Upper lobe of right lung (tissue), 1 donor: ENCODE measurements at places on chromosomes 2 and 18. TPM values are rescaled to one million over a fixed set of nuclear protein-coding genes. Genes with fewer than 3 reads are reported as not detected.
A peak's percentile ranks its signal among the peaks of the same experiment; 100 is the strongest.

GRCh38 chr18:74489676-74490075, 6.5 kb upstream of the CNDP2 start:
- no peaks in the 10 kb centered on the region for H3K36me3 ChIP-seq
- no peak overlapping the region for H3K27ac ChIP-seq
- no peaks in the 10 kb centered on the region for H3K27me3 ChIP-seq
- no peak overlapping the region for H3K4me3 ChIP-seq
- no peaks in the 10 kb centered on the region for H3K4me1 ChIP-seq
- DNase-seq, result no peak

- no peaks in the 10 kb centered on the region for H3K27me3 ChIP-seq
- no peak overlapping the region for H3K27ac ChIP-seq
- peaks cover 6% of the 10 kb centered on the region for H3K4me1 ChIP-seq
- no peaks in the 10 kb centered on the region for H3K36me3 ChIP-seq
- DNase-seq, result no peak
These were observed 10.6 kb upstream of the HNRNPLL start for GRCh38 chr2:38613126-38613848.

DNA sequence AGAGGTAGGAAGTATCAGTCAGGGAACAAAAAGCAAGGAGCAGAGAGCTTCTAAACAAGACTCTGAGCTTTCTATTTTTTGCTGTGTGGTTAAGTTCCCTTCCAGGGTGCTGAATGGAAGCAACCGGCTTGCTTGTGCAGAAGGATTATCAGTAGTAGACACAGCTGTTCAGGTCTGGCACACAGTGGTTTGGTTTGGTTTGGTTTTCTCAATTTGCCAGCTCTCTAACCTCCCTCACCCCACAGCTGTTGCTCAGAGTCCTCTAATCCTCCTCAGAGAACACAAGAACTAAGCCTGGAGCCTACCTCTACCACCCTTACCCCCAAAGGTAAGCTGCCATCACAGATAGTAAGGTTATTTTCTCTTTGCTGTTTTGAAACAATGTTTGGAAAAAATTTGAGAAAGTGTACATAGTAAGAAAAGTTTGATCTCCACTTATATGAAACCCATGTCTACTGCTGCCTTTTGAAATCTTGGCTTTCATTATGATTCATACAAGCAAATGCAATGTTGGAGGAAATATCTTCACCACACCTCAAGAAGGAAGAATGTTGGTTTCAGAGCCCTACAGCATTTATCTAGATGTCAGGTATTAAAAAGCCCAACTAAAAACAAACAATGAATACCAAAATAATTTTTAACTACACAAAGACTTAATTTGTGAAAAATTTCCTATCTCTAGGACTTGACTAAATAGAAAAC, 255.3 kb downstream of the NR4A2 start:
- no peak for DNase-seq
- H3K4me3 ChIP-seq, result no peak overlapping the region
- H3K4me1 ChIP-seq, result no peaks in the 10 kb centered on the region

DNA sequence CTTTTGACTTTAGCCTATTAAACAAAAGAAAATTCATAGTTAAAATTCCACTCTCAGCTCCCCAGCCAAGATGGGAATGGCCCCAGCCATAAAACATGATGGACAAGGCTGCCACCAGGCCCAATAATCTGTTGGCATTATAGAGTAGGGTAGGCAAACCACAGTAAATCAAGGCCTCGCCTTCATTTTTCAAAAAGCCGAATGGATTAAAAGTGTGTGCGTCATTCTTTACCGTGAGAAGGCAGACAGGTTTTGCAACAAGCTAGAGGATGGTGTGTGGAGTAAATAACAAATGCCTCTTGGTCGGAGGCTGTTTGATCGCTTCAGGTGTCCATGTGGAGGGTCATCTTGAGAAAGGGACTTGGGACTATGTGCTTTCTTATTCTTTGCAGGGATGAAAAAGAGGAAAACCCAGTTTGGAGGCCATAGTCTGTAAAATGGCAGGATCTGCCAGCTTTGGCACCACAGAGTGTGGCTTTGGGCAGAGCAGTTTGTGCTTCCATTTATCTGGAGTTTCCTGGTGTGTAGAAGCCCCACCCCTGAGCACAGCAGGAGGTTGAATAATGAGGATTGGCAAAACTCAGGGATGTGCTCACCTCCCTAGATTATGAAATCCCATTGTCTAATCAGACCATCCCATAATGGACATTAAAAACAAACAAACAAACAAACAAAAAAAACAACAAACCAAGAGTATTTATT, 57.1 kb upstream of the ITGB6 start:
- no peaks in the 10 kb centered on the region for H3K36me3 ChIP-seq
- DNase-seq, result no peak

DNA sequence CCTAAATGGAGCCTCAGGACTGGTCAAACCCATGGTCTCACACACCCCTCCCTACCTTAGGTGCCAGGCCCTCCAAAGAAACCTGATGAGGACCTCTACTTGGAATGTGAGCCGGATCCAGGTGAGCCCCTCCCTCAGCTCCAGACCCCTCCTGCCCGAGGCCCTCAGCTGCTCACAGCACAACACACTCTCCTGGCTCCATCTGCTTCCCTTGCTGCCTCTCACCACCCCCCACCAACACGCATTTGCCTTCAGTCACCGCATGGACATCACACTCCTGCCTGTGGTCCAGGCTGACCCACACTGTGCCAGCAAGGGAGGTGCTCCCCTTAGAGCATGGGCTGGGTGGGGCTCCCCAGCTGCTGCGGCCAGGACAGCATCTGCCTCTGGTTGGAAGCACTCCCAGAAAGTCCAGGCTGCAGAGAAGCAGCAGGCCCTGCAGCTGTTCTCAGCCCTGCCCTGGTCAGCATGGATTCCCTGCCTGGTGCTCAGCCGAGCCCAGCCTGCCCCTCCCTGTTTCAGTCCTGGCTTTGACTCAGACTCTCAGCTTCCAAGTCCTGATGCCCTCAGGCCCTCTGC, 15.1 kb downstream of the SH2D6 start:
- no peaks in the 10 kb centered on the region for H3K27me3 ChIP-seq
- H3K4me3 ChIP-seq, result no peak overlapping the region
- peak; percentile 75 for DNase-seq
- peaks cover 32% of the 10 kb centered on the region for H3K4me1 ChIP-seq
- H3K27ac ChIP-seq, result peak overlapping the region; percentile 33
- H3K36me3 ChIP-seq, result no peaks in the 10 kb centered on the region

The CTDP1 gene
- 23.0 TPM for total RNA-seq

The STRN gene
- 33.1 TPM for total RNA-seq

GRCh38 chr2:42089340-42089925, 41.6 kb downstream of the PKDCC start:
- peak; percentile 86 for DNase-seq
- peaks cover 24% of the 10 kb centered on the region for H3K4me1 ChIP-seq
- no peaks in the 10 kb centered on the region for H3K27me3 ChIP-seq
- no peak overlapping the region for H3K4me3 ChIP-seq

The ZNF385B gene
- 62.3 TPM for total RNA-seq

GRCh38 chr2:207768168-207768865, 1.4 kb downstream of the FZD5 start:
- H3K4me3 ChIP-seq, result peak overlapping the region; percentile 63
- DNase-seq, result peak; percentile 78
- H3K36me3 ChIP-seq, result peaks cover 15% of the 10 kb centered on the region

- H3K36me3 ChIP-seq, result peaks cover 18% of the 10 kb centered on the region
- no peak overlapping the region for H3K27ac ChIP-seq
- DNase-seq, result no peak
- H3K27me3 ChIP-seq, result no peaks in the 10 kb centered on the region
These were observed 147.9 kb downstream of the MGAT5 start for GRCh38 chr2:134401789-134402188.

DNA sequence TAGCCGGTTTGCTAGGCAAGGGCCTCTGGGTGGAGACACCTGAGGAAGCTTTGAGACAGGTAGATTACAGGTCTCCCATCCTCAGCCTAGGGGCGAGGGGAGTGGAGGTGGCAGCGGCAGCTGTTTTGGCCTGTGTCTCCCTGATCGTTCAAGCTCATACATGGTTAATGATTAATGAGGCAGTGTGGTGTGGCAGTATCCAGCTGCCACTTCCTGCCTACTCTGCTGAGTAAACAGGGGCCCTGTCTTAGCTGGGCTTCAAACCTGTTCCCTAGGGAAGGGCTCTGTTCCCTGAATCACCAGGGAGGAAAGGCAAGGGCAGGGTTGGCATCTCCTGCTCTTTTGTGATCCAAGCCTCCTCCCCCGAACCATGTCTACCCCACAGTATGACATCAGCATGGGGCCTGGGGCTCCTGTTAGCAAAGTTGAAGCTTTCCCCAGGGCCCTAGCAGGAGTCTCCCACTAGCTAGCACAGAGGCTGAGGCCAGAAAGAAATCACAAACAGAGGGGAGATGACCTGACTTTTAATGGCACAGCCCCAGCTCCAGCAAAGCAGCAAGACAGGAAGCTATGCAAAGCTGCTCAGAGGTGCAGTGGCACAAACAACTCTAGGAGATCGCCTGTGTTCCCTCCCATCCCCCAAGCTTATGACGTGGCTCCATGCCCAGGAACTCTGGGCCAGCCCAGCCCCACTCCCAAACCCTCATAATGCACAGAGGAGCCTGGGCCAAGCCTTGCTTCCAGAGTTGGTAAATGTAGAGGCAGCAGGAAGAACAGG, 3.7 kb upstream of the TUBA4B start:
- peaks cover 19% of the 10 kb centered on the region for H3K36me3 ChIP-seq
- peak; percentile 89 for DNase-seq
- H3K27ac ChIP-seq, result peak overlapping the region; percentile 91
- H3K4me1 ChIP-seq, result peaks cover 69% of the 10 kb centered on the region
- no peaks in the 10 kb centered on the region for H3K27me3 ChIP-seq
- peak overlapping the region; percentile 36 for H3K4me3 ChIP-seq

DNA sequence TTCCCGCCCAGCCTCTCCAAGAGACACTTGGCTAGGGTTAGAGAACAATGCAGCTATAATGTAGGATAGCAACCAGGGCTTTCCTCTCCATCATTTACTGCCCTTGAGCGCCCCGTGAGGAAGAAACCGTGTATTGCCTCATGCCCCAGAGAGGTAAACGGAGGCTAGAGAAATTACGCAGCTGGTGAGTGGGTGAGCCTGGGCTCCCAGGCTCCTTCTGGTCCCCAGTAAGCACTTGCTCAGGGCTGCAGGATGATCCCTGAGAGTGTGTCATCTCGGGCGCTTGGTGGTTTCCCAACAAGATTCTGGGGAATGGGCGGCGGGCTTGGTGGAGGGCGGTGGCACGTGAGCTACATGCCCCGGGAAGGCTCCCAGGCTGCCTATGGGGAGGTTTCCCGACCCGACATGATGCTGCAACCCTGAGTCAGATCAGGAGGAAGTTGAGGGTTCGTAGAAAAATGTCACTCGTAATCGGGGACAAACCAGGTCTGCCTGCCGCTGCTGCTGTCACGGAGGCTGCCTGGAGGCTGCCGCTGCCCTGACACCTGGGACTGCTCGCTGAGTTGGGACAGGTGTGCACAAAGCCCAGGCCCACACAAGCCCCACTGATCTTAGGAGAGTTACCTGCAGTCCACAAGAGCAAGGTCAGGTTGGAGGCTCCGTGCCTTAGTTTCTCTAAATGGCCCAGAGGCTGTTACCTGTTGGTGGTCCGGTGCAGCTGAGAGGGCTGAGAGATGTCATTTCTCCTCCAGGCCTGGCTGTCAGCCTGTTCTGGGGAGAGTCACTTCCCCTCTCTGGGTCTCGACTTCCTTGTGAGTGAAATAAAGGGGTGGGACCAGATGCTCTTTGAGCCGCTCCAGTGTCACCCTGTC, at the start of gene GPR55:
Gene GPR55, minus strand, starts transcription at position 773 of the 872 bp plus-strand sequence. CDS start 14,280 bp downstream, outside the sequence.
- peak within 1 kb of the TSS; percentile 42 for H3K27ac ChIP-seq
- peak within 1 kb of the TSS; percentile 26 for H3K4me3 ChIP-seq
- no peaks in the 10 kb centered on the region for H3K4me1 ChIP-seq
- no peaks in the 10 kb centered on the region for H3K27me3 ChIP-seq
- DNase-seq, result peak; percentile 59

- DNase-seq, result no peak
- H3K4me1 ChIP-seq, result peaks cover 28% of the 10 kb centered on the region
- no peaks in the 10 kb centered on the region for H3K36me3 ChIP-seq
- no peak overlapping the region for H3K27ac ChIP-seq
- no peak overlapping the region for H3K4me3 ChIP-seq
These were observed 308.3 kb upstream of the EPAS1 start for GRCh38 chr2:45988879-45989278.

DNA sequence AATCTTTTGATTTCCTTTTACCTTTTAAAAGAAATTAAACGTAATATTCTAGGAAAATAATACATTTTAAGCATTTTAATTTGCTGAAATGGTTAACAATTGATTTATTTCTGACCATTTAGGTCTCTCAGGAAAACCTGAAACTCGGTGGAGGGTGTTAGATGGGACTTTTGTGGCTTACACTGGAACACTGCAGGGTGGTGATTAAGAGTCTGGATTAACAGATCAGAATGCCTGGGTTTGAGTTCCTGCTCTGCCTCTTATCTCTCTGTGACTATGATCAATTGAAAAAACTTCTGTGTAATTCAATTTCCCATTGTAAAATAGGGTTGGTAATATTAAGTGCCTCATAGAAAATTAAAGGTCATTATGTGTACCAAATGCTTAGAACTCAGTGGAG, 168.7 kb downstream of the UBE2E3 start:
- no peak overlapping the region for H3K27ac ChIP-seq
- no peaks in the 10 kb centered on the region for H3K27me3 ChIP-seq
- no peak overlapping the region for H3K4me3 ChIP-seq
- no peak for DNase-seq
- H3K4me1 ChIP-seq, result no peaks in the 10 kb centered on the region
- H3K36me3 ChIP-seq, result no peaks in the 10 kb centered on the region

- no peak overlapping the region for H3K27ac ChIP-seq
- H3K36me3 ChIP-seq, result no peaks in the 10 kb centered on the region
- H3K4me3 ChIP-seq, result no peak overlapping the region
- H3K4me1 ChIP-seq, result no peaks in the 10 kb centered on the region
- H3K27me3 ChIP-seq, result no peaks in the 10 kb centered on the region
These were observed 41.8 kb downstream of the SLC14A1 start for GRCh38 chr18:45765796-45766195.

DNA sequence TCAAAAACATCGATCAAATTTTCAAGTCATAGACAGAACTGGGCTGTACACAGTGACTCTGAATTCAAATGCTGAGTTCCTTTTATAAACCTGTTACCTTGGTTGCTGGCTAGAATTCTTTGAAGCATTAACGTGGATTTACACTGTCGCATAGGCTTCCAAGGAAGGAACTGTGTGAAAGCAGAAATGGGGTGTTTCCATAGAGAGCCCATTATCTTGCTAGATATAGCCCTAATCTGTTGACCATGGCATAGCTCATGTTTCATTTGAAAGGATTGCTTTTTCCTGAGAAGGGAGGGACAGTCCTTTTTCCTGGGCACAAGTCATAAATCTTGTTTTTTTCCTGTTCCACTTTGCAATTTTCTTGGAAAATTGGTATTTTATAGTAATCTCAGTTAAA, 73.8 kb upstream of the NEUROD1 start:
- no peaks in the 10 kb centered on the region for H3K36me3 ChIP-seq
- no peaks in the 10 kb centered on the region for H3K4me1 ChIP-seq
- H3K27me3 ChIP-seq, result no peaks in the 10 kb centered on the region
- H3K4me3 ChIP-seq, result no peak overlapping the region
- H3K27ac ChIP-seq, result no peak overlapping the region

GRCh38 chr2:11574176-11575046, 40.6 kb downstream of the GREB1 start:
- H3K27me3 ChIP-seq, result no peaks in the 10 kb centered on the region
- no peak overlapping the region for H3K4me3 ChIP-seq
- no peaks in the 10 kb centered on the region for H3K4me1 ChIP-seq
- H3K27ac ChIP-seq, result no peak overlapping the region
- H3K36me3 ChIP-seq, result no peaks in the 10 kb centered on the region
- DNase-seq, result no peak
